ENCODE measurements at places on chromosomes 12 and 14.

GRCh38 chr12:128276471-128276870 is 9.5 kb downstream of the TMEM132C start:
- no peak overlapping the region for H3K4me3 ChIP-seq
- H3K4me1 ChIP-seq = no peaks in the 10 kb centered on the region
- H3K27me3 ChIP-seq = peaks cover 52% of the 10 kb centered on the region
- no peak for DNase-seq

GRCh38 chr12:132123970-132124765 is 20.0 kb downstream of the DDX51 start:
- no peak overlapping the region for H3K27ac ChIP-seq
- DNase-seq = no peak
- H3K36me3 ChIP-seq = peaks cover 49% of the 10 kb centered on the region

- no peak overlapping the region for H3K4me3 ChIP-seq
- H3K4me1 ChIP-seq = no peaks in the 10 kb centered on the region
- H3K36me3 ChIP-seq = no peaks in the 10 kb centered on the region
- H3K27ac ChIP-seq = no peak overlapping the region
Measured at GRCh38 chr12:120659151-120659525, 18.7 kb downstream of the CABP1 start.

DNA sequence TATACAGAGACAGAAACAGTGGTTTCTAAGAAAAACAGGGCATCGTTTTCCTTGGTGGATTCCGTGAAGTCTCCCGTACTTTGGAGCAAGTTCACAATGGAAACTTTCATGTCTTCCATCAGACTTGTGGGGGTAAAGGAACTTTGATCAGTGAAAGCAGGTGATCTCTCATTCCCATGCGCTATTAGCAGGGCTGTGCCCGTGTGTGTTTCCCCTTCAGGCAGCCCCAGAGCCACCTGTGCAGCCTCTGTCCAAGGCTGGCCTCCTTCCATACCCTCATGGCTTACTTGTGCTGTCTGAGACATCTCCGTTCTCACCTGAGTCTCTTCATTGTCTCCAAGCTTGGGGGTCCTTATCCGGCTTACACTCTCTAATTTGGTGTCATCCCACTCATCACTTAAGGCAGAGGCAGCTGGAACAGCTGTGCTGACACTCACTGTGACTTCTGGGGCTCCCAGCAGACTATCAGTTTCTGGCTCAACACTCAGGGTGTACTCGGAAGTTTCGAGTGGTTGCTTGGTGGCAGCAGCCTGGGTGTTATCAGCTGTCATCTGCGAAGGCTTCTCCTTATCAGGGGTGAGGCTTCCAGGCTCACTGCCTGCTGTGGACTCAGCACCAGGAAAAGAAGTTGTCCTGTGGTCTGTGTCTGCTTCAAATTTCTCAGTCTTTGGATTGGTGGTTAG is 13.8 kb downstream of the ARMH4 start:
- no peak overlapping the region for H3K27ac ChIP-seq
- H3K4me1 ChIP-seq = peaks cover 2% of the 10 kb centered on the region
- H3K36me3 ChIP-seq = peaks cover 4% of the 10 kb centered on the region
- H3K27me3 ChIP-seq = no peaks in the 10 kb centered on the region
- DNase-seq = no peak

DNA sequence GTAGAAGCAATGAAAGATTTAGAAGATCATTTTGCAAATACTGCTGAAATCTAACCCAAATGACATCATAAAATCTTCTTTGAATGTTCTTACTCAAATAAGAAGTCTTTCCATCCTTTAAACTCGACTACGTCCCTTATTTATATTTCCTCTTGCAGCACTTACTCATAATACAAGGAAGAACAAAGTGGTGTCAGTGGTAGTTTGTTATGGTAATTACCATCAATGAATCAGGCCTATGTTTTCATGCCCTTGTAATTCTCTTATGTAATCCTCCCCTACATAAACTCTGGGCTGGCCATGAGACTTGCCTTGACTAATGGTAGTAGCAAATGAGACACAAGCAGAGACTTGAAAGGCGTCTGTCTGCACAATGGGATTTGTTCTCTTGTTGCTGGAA is 17.0 kb downstream of the EEA1 start:
- H3K27me3 ChIP-seq = no peaks in the 10 kb centered on the region
- no peak overlapping the region for H3K27ac ChIP-seq
- peaks cover 11% of the 10 kb centered on the region for H3K36me3 ChIP-seq
- no peak overlapping the region for H3K4me3 ChIP-seq

- H3K27ac ChIP-seq = no peak overlapping the region
- peaks cover 12% of the 10 kb centered on the region for H3K4me1 ChIP-seq
- peaks cover 14% of the 10 kb centered on the region for H3K36me3 ChIP-seq
- DNase-seq = no peak
Measured at GRCh38 chr14:94062344-94062940, 18.6 kb downstream of the DDX24 start.

- DNase-seq = no peak
- peaks cover 11% of the 10 kb centered on the region for H3K36me3 ChIP-seq
- H3K4me1 ChIP-seq = no peaks in the 10 kb centered on the region
Measured at GRCh38 chr12:1966561-1967226, 37.6 kb downstream of the DCP1B start.
